ENCODE measurements at places on chromosomes 5 and 9.

DNA sequence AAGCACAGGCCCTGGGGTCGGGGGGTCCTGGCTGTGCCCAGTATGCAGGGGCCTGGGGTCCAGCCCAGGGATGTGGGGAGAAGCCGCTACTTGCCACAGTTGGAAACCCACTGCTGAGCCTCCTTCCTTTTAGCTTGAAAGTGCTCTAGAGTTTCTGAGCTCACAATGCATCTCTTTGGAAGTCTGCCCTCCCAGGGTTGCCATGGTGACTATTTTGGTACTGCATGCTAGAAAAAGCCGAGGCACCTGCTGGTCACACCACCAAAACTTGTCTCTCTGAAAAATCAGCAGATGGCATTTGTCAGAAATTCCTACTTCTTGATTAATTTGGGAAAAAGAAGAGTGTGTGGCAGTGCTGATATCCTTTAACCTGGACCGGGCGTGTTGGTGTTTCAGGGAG is 151.8 kb downstream of the SEC61B start:
- no peak for DNase-seq

- DNase-seq, result no peak
These were observed 438 bp downstream of the NSUN2 start for GRCh38 chr5:6632324-6632887.

- no peak for DNase-seq
These were observed 74.3 kb upstream of the SSBP2 start for GRCh38 chr5:81825237-81825636.

GRCh38 chr5:125267636-125268248 is 521.3 kb upstream of the ZNF608 start:
- DNase-seq, result no peak

- no peak for DNase-seq
These were observed 133.7 kb upstream of the EDIL3 start for GRCh38 chr5:84518370-84518769.

Measured in islet precursor cell (in vitro differentiated cells).